NCI-H1694 treated with DMSO at 0.1 percent for 48 hours (cell line): ENCODE measurements at places on chromosomes 6 and 20.

GRCh38 chr6:158665332-158665731 lies 15.5 kb downstream of the SYTL3 start:
- DNase-seq, result no peak

DNA sequence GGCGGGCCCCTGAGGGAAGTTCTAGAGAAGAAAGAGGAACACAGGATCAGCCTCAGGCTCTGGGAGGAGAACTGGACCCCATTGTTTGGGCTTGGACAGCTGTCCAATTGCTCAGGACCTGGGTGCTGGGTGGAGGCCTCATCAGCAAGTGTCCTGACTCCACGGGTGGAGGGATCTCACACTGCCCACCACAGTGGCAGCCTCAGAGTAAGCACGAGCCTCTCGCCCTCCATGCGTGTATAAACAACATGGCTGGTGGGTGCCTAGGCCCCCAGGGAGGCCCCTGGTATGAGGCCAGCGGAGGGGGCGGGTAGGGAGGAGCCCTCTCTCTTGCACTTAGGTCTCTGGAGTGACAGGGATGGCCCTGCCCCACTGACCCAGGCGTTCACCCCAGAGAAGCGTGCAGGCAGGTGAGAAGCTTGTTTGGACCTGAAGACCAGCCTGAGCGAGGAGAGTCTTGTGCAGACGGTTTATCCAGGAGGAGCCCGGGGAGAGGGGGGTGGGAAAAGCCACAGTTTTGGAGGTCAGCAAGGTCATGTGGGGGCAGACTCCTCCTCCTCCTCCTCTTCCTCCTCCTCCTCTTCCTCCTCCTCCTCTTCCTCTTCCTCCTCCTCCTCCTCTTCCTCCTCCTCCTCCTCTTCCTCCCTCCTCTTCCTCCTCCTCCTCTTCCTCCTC lies 41.9 kb upstream of the BHLHE23 start:
- DNase-seq, result no peak

- no peak for DNase-seq
Measured at GRCh38 chr6:678520-678919, 14.4 kb downstream of the EXOC2 start.

GRCh38 chr20:23337312-23337711 lies 13.3 kb upstream of the NXT1 start:
- DNase-seq, result no peak

DNA sequence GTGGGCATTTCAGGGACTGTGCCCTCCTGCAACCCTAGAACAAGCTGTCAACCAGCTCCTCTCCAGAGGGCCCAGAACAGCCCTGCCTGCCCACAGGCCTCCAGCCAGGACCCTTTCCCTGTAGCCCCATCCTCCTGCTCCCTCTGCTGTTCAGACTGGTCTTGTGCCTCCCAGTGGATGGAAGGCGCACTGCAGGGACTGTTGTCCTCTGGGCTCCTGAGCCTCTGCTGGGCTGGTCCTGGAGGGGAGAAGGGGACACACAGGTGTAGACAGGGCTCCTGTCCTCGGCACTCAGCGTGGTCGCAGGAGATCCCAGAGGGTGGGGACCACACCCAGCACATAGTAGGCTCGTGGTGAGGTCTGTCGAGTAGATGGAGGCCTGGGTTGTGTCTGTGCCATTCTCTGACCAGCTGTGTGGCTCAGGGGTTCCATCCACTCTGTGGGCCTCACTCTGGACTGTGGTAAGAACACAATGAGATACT lies 11.5 kb downstream of the ITPR3 start:
- DNase-seq, result no peak

- no peak for DNase-seq
Measured at GRCh38 chr6:156822747-156823206, 45.6 kb downstream of the ARID1B start.

DNA sequence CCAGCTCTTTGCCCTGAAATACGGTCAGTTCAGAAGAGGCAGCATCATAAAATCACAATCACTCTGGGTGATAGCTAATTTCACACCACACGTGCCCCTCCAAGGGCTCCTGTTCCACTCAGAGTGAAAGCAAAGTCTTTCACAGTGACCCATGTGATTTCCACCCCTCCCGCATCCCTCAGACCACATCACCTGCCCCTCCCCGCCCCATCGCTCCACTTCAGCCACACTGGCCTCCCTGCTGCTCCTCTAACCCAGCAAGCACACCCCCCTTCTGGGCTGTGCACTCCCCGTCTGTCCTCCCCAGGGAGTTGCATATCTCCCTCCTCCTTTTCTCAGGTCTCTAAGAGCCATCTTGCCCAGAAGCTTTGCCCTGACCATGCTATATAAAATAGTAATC lies 74.5 kb downstream of the PSMG4 start:
- DNase-seq, result no peak

GRCh38 chr6:23441808-23442461 lies 684.1 kb upstream of the NRSN1 start:
- DNase-seq, result no peak

- no peak for DNase-seq
Measured at GRCh38 chr6:29870104-29870503, 42.5 kb downstream of the HLA-G start.

DNA sequence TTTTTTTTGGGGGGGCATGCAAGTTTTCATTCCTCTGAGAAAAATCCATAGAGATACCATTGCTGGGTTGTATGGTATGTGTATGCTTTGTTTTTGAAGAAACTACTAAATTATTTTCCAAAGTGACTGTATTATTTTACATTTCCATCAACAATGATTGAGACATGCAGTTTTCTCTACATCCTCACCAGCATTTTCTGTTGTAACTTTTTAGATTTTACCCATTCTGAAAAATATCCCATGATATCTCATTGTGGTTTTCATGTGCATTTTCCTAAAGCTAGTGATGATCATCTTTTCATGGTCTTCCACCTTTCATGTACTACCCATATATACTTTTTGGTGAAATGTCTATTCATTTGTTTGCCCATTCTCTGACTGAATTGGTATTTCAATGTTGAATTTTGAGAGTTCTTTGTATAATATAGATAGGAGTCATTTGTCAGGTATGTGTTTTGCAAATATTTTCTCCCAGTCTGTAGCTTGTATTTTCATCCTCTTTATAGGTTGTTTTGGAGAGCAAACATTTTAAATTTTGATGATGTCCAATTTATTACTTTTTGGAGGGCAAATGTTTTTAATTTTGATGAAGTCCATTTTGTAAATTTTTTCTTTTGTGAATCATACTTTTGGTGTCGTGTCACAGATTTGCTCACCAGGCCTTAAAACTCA lies 827.5 kb upstream of the CITED2 start:
- no peak for DNase-seq

DNA sequence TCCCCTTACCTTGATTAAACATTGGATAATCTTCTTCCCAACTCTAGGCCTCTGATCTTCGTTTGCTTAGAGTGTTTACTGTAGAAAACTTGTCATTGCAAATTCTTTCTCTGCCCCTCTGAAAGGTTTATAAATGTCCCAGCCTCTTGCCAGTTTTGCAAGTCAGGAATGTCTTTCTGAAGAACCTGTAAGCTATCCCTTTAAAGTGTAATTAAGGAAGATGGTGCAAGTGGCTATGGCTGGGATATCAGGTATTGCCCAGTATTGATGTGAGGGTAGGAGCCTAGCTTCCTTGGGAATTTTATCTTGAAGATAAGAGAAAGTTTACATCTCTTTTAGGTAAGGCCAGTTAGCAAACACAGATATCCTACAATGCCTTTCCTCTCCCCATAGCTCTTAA lies 211.0 kb upstream of the RIMS1 start:
- no peak for DNase-seq

DNA sequence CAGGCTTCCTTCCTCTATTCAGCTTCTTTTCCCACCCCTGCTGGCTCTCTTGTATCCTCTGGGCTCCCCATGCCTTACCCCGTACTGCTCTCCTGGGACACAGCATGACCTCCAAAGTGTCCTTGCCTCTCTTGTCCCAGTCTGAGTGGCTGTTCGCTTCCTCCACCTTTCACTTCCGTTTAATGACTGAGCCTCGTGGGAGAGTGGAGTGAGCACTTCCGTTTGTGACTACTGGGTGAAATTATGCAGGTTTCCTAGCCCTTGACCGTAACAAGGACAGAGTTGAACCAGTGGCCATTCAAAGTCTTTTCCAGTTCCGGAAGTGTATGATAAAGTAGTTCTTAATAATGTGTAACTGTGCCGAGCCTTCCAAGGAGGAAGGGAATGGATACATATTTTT lies 109.2 kb downstream of the ARID1B start:
- no peak for DNase-seq

DNA sequence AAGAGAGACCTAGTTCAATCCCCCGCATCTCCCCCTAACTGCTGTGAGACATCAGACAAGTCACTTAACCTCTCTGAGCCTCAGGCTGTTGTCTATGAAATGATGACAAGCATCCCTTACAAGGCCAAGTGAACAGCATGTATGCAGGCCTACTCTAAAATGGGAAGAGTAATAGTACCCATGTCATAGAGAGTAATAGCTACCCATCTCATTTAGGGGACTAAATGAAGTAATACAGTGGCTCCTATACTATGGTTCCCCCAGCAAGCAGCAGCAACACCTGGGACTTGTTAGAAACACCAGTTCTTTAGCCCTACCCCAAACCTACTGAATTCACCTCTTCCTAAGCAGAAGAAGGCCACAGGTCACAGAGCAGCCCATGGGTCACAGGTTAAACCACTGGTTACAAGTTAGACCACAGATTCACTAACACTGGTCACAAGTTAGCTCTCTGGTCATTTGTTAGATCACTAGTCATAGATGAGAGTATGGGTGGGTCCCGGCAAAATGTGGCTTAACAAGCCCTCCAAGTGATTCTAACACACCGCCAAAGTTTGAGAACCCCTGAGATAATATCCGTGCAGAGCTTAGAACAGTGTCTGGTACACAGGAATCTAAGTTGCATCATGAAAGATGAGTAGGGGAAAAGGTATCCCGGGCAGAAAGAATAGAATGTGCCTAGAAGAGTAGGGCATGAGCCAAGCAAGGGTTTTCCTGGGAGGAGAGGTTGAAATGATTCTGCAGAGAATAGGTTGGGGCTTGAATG lies 1.4 kb downstream of the DEFB124 start:
- DNase-seq, result no peak

- DNase-seq, result no peak
Measured at GRCh38 chr6:57222743-57223077, 603 bp upstream of the RAB23 start.

- peak; percentile 12 for DNase-seq
Measured at GRCh38 chr6:41488433-41489119, 57.6 kb upstream of the FOXP4 start.

- no peak for DNase-seq
Measured at GRCh38 chr6:28135393-28135792, 6.3 kb upstream of the ZKSCAN8 start.
